ENCODE measurements at places on chromosomes 1 and 21. TPM values are rescaled to one million over a fixed set of nuclear protein-coding genes. Genes with fewer than 3 reads are reported as not detected.
A peak's percentile ranks its signal among the peaks of the same experiment; 100 is the strongest.

LCE3D gene
- not detected for polyA plus RNA-seq

GRCh38 chr1:156654700-156655099 lies 12.8 kb downstream of the BCAN start:
- no peak for DNase-seq

- peak; percentile 81 for DNase-seq
Observed at GRCh38 chr1:65309304-65310077, at the start of gene DNAJC6. DNAJC6 (plus strand) TSS chr1:65309543; CDS start chr1:65309746, 203 bp downstream.

- DNase-seq, result no peak
Observed at GRCh38 chr1:55276671-55277376, 61.7 kb upstream of the USP24 start.

DNA sequence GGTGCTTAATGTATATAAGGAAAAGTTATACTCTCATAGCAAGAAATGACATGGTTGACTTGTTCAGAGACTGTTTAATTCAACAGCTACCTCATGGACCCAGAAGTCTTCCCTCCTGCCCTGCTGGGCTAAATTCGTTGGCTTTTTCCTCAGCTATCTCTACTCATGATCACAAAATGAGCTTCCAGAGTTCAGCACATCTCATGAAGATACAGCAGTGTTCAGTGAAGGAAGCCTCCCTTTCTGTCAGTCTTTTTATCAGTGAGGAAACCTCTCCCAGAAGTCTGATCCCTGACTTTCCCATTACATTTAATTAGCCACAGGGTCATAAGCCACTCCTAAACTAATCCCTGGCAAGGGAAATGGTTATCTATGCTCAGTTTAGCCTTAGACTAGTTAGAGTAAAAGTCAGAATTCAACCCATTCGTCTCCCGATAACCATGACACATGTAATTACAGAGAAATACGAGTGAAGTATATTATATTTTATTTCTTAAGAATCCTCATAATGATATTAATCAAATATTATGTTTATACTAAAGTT lies 97.5 kb downstream of the DENND1B start:
- DNase-seq, result no peak

DNA sequence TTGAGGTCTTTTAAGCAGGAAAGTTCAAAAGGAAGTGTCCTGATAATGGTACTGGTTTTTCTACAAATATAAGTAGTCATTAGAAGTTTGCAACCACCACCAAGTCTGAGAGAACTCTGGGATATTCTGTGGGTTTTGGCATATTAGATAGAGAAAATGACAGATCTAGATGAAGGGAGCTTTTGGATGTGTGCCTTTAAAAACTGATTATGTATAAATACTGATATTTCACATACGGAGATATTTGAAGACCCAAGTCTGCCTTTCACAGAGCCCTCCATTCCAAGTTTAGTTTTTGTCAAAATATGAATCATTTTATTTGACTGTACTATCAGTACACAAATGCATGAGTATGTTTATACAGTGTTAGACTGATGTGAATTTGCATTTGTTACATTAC lies 48.6 kb downstream of the DPH5 start:
- DNase-seq, result no peak

Data from right lung (tissue), 10 donors.